ENCODE measurements at places on chromosomes 16 and 17.

GRCh38 chr17:31647661-31648060 lies 211.4 kb downstream of the COPRS start:
- no peak for DNase-seq

DNA sequence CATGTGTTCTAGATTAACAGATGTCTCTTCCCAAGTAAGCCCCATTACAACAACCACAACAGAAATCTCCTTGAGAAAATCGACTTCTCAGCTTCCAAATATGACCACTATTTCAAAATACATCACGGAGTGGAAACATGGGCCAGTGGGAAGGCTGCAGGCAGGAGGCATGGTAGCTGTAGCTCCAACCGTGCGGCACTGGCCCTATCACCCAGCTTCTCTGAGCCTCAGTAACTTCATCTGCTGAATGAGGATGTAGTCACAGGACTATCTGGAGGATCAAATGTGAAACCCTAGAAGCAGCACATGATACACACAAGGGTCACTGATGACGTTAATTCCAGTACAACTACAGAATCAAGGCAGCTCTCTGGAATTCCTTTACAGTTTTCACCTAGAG lies 112.2 kb downstream of the VPS53 start:
- DNase-seq = no peak

DNA sequence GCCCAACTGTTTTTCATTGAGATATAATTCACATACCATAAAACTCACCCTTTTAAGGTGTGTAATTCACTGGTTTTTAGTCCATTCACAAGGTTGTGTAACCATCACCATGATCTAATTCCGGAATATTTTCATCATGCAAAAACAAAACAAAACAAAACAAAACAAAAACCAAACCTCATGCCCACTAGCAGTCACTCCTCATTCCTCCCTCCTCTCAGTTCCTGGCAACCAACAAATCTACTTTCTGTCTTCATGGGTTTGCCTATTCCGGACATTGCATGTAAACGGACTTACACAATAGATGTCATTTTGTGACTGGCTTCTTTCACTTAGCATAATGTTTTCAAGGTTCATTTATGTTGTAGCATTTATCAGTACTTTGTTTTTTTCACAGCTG lies 4.5 kb upstream of the NOD2 start:
- DNase-seq = no peak

- DNase-seq = no peak
Observed at GRCh38 chr17:64583038-64583437, 76.3 kb downstream of the CEP95 start.

DNA sequence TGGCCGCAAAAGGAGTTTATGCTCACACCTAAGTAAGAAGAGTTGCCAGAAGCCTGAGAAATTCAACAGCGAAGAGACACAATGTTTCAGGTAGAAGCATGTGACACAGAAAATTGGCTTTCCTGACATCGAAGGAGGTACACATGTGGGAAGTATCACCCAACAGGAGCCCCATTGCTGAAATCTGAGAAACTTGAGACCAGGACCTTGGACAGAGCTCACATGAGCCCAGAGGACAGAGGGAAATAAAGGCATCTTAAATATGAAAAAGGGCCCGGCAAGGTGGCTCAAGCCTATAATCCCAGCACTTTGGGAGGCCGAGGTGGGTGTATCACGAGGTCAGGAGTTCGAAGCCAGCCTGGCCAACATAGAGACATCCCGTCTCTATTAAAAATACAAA lies 304.1 kb upstream of the C16orf82 start:
- no peak for DNase-seq

GRCh38 chr16:57411362-57411976 lies 6.9 kb downstream of the CCL17 start:
- no peak for DNase-seq

DNA sequence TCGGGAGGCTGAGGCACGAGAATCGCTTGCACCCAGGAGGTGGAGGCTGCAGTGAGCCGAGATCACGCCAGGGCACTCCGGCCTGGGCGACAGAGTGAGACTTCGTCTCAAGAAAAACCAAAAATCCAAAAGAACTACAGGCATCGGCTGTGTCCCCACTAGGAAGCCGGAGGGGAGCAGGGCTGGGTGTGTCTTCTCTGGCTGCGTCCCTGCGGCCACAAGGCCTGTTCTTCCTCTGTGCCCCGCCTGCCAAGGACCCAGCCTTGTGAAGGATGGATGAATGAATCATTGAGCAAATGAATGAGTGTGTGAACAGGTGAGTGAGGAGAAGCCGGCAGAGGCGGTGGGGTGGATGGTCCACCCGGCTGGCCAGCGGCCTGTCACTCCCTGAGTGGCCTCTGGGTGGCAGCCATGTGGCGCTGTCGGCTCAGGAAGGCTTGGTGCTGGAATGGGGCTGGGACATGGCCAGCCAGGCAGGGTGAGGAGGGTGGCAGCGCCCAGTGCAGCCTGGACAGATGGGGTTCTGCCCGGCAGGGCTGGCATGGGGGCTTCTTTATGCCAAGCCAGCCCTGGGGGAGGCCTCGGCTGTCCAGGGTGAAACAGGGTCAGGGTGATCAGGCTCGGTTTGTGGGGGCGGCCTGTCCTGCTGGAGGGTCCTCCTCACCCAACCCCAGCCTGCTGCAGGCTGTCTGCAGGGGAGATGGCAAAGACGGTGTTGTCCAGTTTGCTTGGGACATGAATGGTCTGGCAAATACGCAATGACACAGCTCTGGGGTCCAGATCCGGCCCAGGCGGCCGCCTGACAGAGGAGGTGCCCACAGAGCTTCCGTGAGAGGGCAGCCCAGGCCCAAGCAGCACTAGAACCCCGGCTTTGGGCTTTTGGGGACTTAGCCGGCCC lies 21.7 kb downstream of the SLC25A10 start:
- DNase-seq = peak; percentile 45

- DNase-seq = no peak
Observed at GRCh38 chr17:78697554-78698343, 84.3 kb downstream of the CYTH1 start.

Data from activated naive CD4-positive, alpha-beta T cell (primary cell).